ENCODE measurements at places on chromosomes 5 and 9.

- no peak for DNase-seq
Measured at GRCh38 chr5:110544603-110545002, 181.9 kb downstream of the TMEM232 start.

DNA sequence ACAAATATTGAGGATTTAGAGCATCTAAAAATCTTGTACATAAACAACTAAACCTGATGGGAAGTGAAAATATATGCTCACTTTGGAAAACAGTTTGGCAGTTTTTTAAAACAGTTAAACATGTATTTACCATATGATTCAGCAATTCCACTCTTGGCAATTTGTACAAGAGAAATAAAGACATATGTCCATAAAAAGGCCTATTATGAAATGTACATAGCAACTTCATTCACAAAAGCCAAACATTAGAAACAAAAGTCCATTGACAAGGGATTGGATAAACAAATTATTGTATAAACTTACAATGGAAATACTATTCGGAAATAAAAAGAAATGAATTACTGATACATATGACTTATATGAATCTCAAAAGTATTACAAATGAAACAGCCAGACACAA is 196.2 kb upstream of the SLC24A2 start:
- no peak for DNase-seq

DNA sequence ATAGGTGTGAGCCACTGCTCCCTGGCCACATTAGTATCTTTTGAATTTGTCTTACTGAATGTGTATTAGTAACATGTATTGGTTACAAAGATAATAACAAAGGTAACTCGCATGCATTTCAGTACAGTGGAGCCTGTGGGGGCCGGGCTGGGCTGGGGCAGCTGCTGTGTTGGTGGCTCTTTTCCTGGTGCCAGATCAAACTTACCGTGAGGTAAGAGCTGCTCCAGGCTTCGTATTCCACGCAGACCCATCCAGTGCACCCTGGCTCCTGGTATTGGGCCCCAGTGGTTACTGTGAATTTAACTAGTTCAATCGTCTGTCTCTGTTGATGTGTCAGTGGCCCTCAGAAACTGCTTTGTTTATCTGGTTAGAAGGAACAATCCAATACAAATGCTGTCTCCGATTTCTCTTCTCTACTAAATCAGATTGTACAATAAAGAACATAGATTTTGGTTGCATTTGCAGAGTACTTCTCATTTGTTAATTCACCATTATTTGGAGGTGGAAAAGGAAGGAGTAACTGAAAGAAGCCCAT is 15.6 kb downstream of the PRRC2B start:
- DNase-seq, result peak; percentile 53

DNA sequence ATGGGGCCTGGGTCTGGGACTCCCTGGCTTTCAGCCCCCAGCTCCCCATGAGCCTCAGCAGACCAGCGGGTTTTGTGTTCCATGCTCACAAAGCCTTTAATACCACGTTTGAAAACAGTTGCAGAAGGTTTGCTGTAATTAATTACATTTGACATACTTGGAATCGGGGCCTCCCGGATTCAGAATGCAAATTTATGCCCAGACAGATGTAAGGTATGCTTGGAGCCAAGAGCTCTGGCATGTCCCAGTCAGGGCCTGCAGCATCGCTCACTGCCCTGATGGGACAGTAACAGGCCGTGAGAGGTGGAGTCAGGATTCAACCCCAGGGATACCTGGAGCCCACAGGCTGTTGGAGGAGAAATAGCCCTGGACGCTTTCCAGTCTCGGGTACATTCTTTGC is 12.2 kb downstream of the ZNF618 start:
- DNase-seq, result no peak

DNA sequence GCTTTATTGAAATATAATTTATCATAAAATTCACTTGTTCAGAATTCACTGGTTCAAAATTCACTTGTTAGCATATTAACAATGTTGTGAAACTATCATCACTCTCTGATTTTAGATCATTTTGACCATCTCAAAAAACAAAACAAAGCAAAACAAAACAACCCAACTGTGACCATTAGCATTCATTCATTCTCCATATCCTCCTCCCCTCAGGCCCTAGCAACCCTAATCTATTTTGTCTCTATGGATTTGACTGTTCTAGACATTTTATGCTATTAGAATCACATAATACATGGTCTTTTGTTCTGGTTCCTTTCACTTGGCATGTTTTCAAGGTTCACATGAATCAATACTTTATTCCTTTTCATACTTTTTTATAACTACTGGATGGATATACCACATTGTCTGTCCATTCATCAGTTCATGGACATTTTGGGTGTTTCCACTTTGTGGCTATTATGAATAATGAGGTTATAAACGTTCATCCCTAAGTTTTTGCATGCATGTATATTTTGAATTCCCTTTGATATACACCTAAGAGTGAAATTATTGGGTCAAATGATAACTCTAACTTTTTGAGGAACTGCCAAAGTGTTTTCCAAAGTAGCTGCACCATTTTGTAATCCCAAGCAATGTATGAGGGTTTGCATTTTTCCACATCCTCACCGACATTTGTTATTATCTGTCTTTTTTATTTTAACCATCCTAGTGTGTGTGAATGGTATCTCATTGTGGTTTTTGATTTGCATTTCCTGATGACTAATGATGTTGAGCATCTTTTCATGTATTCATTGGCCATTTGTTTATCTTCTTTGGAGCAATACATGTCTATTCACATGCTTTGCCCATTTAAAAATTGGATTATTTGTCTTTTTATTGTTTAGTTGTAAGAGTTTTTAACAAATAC is 304.1 kb downstream of the SH3GL2 start:
- no peak for DNase-seq

DNA sequence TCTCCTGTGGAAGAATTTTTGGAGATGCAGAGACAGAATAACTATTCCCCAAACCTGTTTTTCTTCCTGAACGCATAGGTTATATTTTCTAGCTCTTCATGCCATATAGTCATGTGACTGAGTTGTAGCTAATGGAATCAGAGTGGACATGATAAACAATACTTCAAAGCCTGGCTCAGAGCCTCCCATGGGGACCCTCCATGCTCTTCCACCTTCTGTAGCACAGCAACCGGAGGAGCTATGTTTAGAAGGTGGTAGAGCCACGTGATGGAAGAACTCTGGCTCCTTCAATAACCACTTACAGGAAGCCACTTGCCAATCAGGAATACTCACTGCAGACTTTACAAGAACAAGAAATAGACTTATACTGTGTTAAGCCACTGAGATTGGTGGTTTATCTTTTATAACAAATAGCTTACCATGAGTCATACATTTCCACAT is 39.2 kb downstream of the NADK2 start:
- no peak for DNase-seq

DNA sequence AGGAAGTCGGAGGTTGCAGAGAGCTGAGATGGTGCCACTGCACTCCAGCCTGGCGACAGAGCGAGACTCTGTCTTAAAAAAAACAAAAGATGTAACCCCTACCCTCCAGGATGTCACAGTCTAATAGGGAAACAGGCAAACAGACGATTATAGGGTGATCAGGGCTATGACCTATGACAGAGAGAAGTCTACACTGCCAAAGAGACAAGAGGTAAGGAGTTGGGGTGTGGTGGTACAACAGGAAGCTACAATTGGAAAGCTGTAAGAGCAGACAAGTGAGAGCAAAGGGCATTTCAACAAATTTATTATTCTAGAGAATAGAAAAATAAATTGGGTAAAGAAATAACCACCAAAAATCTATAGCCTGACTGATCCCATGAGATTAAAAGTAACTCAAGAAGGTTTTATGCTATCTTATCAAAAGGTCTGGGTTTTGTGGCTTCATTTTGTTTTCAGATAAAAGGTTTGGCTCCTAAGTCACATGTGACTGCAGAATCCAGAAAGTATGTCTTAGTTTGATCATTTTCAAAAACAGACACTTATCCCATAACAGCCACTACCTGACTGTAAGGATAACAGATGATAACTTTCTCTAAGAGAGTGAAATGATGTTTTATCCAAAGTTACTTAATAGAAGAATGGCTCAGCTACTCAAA is 7.3 kb downstream of the CDC26 start:
- no peak for DNase-seq

DNA sequence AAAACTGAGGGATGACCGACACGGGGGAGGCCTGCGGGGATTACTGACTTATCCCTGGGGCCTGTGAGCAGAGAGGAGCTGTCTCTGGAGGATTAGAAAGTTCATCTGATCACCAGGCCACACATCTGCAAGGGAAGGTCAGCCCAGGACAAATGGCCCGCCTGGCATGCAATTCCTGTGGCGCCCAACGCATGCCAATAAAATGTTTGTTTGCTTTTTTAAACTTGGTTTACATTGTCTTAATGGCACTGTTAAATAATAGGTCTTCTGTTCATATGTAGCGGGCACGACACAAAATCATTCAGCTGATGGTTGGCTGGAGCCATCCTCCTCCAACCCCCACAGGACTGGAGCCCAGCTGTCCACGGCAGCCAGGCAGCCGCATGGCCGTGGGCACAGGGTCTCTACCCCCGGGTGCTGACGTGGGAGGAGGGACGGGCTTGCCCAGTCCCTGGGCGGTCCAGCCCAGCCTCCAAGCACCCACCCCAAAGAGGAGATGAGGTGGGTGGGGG is 41.0 kb upstream of the SLC12A7 start:
- DNase-seq, result peak; percentile 42

DNA sequence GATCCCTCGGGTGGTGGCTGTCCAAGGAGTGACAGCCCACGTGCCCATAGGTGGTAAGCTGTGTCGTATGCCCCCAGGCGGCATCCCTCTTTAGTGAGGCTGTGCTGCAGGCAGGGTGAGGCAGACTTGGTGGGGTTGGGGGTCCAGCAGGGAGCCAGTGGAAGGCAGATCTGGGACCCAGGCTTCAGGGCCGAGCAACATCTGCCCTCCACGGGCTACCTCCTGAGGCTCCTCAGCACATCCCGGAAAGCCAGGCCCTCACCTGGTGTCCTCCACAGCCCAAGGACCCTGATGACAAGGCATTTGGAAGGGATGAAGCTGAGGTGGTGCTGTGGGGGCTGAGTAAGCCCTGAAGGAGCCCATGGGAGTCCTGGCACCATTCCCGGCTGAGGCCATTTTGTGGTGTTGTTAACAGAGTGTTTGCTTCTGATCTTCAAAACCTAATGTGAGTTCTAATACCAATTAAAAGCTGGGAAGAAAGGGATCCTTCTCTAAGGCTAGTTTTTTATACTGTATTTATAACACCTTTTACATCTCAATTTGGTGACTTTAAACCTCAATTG is 295.8 kb upstream of the IRX2 start:
- no peak for DNase-seq

- DNase-seq, result no peak
Measured at GRCh38 chr5:133831491-133832224, 136.8 kb downstream of the C5orf15 start.

DNA sequence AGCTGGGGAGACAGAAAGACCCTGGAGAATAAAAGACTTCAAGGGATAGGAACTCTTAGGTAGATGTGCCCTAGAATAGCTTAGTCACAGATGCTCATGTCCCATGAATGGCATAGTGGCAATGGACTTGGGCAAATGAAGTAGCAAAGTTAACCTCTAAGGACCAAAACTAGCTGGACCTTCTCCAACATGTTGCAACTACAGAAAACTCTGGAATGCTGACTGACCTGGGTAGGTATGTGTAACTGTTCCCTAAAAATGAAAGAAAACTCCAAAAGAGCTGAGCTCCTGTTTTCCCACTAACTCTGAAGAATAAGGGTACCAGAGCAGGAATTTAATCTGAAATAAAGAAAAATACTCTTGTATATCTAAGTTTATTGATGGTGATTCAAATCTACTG is 12.5 kb upstream of the LPAR1 start:
- no peak for DNase-seq

DNA sequence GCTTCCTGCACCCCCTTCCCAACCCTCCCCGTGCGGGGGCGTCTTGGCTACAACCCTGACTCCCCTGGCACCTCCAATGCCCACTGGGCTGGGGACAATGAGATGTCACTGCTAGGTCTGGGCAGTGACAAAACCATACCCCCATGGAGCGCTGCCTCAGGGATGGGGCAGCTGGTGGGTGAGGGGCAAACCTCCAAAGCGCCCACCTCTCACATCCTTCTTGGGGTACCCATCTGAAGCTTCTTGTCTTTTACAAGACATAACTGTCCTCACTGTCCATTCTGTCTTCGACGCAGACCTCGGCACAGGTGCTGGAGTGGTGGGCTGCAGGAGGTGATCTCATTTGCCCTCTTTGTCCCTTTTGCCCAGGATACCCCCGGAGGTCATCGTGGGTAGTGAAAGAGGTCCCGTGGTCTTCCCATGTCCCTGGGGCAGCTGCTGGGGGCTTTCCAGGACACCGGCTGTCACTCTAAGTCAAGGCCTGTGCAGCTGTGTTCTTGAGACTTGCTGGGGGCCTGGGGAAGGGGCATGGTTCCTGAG is 27.8 kb upstream of the CSF1R start:
- no peak for DNase-seq

DNA sequence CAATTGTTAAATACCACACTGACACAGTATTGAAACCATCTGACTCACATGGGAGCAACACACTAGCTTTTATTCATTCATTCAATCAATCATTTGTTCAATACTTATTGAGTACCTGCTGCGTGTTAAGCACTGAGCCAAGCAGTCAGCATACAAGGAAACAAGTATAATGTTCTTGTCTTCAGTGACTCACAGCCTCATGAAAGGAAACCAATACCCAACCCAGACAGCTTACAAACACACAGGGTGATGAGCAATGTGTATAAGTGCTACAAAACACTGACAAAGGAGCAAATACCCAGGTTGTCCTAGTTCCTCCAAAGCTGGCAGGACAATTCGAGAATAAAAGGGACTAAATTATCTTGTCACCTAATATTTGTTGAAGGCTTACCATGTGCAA is 67.6 kb upstream of the RASEF start:
- DNase-seq, result no peak

DNA sequence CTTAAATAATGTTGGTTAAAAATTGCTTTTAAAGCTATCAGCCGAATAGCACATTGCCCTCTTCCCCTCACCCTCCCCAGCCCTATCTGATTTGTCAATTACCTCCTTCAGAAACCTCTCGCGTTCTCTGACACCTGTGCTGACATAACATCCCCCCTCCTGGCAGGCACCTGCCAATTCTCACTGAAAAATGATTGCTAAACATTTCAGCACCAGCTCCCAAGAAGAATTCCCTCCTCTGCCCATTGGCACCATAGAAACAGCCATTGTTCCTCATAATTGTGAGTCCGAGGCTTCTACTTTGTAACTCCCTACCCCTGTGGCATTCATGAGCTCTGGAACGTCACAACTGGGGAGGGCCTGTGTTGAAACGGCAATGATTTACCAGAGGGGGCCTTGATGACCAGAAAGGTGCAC is 20.2 kb downstream of the CDH6 start:
- no peak for DNase-seq

DNA sequence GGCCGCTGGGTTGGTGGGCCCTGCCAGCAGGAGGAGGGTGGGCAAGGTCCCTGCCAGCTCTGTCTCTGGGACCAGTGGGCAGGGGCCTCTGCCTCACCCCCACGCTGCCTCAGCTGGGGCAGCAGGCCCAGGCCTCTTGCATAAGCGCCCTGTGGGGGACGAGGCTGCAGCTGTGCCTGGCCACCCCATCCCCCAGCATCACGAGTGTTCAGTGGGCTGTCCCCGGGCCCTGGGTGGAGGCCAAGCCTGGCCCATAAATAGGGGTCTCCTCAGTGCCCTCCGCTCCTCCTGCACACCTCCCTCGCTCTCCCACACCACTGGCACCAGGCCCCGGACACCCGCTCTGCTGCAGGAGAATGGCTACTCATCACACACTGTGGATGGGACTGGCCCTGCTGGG is at the start of gene PTGDS:
PTGDS (plus strand) TSS at position 282 of the 400 bp plus-strand sequence; CDS start at position 357, 75 bp downstream.
- DNase-seq, result no peak
